ENCODE measurements at places on chromosomes 3 and 15. TPM values are rescaled to one million over a fixed set of nuclear protein-coding genes. Genes with fewer than 3 reads are reported as not detected.
A peak's percentile ranks its signal among the peaks of the same experiment; 100 is the strongest.

Gene TF
- 0.33 TPM for total RNA-seq

Gene NTRK3
- total RNA-seq, result 4.4 TPM

Gene ZNF660
- total RNA-seq, result 7.1 TPM

Gene A4GNT
- total RNA-seq, result not detected

Gene ADIPOQ
- total RNA-seq, result not detected

DNA sequence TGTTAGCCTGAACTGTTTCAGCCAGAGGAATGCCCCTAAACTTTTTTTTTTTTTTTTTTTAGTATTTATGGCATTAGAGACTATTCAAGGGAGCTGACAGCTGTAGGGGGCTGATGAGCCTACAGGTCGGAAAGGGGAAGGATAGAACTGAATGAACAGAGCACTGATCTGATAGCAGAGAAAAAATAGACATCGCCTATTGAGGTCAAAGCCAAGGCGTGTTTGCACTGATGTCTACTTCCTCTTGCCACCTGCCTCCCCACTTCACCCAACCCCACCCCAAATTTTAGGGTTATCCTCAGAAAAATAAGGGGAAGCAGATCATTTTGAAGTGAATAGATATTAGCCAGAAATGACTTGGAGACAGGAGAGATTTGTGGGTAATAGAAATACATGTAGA lies 3.0 kb upstream of the ZMAT3 start:
- no peak overlapping the region for H3K4me3 ChIP-seq
- no peaks in the 10 kb centered on the region for H3K36me3 ChIP-seq
- no peak for DNase-seq
- no peaks in the 10 kb centered on the region for H3K27me3 ChIP-seq

DNA sequence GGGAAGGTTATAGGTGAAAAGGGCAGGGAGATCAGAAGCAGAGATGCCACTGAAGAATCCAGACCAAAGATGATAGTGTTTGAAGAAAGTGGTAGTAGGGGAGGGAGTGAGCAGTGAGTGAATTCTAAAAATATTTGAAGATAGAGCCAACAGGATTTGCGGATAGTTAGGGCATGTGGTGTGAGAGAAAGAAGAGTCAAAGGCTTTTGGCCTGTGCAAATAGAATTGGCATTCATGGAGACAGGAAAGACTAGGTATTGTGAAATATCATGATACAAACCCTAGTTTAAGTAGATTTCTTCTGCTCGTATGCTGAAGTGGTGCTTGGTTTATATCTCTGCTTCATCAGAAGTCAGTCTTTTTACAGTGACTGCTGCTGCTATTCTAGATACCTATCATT lies 224.2 kb upstream of the CFAP20DC start:
- no peak overlapping the region for H3K27ac ChIP-seq
- no peak overlapping the region for H3K4me3 ChIP-seq
- H3K36me3 ChIP-seq, result no peaks in the 10 kb centered on the region
- H3K27me3 ChIP-seq, result peaks cover 6% of the 10 kb centered on the region
- no peak for DNase-seq
- no peaks in the 10 kb centered on the region for H3K4me1 ChIP-seq

GRCh38 chr3:71896751-71897150 lies 111.8 kb upstream of the PROK2 start:
- no peaks in the 10 kb centered on the region for H3K4me1 ChIP-seq
- DNase-seq, result peak; percentile 60
- no peaks in the 10 kb centered on the region for H3K36me3 ChIP-seq
- peaks cover 13% of the 10 kb centered on the region for H3K27me3 ChIP-seq
- H3K4me3 ChIP-seq, result no peak overlapping the region

DNA sequence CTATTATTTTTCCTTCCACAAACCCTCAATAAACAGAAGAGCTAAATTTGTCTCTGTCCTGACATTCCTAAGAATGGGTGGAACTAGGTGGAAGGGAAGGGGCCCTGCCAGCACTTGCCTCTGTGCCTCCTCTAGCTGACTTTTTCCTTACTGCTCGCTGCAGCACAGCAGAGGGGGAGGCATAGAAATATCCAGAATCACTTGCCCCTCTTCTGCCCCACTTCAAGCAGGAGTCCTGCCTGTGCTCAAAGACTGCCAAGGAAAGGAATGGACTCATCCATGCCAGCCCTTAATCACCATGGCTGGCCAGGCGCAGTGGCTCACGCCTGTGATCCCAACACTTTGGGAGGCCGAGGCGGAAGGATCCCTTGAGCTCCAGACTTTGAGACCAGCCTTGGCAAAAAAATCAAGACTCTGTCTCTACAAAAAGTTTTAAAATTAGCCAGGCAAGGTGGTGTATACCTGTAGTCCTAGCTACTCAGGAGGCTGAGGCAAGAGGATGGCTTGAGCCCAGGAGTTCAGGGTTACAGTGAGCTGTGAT lies 51.8 kb downstream of the ADCY5 start:
- H3K27me3 ChIP-seq, result no peaks in the 10 kb centered on the region
- DNase-seq, result no peak
- no peak overlapping the region for H3K4me3 ChIP-seq
- no peaks in the 10 kb centered on the region for H3K36me3 ChIP-seq

GRCh38 chr3:56988458-56989168 lies 71.9 kb upstream of the SPATA12 start:
- H3K36me3 ChIP-seq, result no peaks in the 10 kb centered on the region
- peaks cover 20% of the 10 kb centered on the region for H3K27me3 ChIP-seq
- H3K27ac ChIP-seq, result no peak overlapping the region
- H3K4me3 ChIP-seq, result no peak overlapping the region
- peak; percentile 91 for DNase-seq

DNA sequence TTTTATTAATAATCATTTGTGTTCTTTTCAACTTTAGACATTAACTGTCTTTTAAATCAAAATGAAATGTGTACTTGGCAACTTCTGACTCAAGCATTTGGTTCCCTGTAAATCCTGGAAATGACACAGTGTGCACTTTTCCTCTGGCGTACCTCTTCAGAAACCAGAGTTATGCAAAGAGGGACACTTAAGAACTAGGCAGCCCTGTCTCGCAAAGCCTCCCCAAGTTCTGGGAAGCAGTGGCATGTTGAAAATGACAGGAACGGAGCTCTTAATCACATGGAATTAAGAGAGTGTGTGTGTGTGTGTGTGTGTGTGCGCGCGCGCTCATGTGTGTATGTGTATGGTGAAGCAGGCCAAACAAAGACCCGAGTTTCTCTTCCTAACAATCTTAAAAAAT lies 707.4 kb downstream of the MECOM start:
- no peak for DNase-seq
- H3K4me3 ChIP-seq, result no peak overlapping the region
- H3K27me3 ChIP-seq, result no peaks in the 10 kb centered on the region
- no peak overlapping the region for H3K27ac ChIP-seq
- peaks cover 3% of the 10 kb centered on the region for H3K4me1 ChIP-seq

Data from cardiac muscle cell (in vitro differentiated cells and primary cell).